Bronchial epithelial cell (primary cell): ENCODE measurements at places on chromosomes 3 and 15.

DNA sequence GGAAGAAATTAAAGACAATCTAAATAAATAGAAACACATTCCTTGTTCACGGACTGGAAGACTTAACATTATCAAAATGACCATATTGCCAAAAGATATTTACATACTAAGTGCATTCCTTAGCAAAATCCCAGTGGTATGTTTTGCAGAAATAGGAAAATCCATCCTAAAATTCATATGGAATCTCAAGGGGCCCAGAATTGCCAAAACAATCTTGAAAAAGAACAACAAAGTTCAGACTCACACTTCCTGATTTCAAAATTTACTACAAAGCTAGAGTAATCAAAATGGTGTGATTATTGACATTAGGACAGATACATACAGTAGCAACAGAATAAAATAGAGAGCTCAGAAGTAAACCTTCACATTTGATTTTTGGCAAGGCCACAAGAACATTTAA lies 515.5 kb downstream of the OCA2 start:
- no peak for DNase-seq

- peak; percentile 95 for DNase-seq
These were observed 45.4 kb downstream of the BTD start for GRCh38 chr3:15646851-15647511.

- DNase-seq = no peak
These were observed 770.4 kb upstream of the ARPP21 start for GRCh38 chr3:34868935-34869334.

DNA sequence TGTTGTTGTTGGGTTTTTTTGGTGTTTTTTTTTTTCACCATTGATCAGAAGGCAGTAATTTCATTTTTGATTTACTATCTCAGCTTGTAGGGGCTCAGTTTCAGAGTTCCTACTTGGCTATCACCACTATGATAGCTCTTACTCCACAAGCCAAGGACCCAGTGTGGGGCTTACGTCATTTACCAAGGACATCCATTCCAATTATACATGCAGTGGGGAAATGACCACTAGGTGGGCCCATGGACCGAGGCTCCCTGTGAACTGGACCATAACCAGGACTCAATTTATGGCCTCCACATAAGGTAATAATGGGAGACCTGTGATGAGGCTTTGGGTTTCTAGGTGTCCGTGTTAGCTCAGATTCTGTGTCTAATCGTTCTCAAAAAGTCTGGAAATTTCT lies 67.5 kb upstream of the CACNA1D start:
- DNase-seq = no peak

- DNase-seq = no peak
These were observed 314.9 kb upstream of the NECTIN3 start for GRCh38 chr3:110756705-110757104.

- no peak for DNase-seq
These were observed 422.1 kb upstream of the TGFBR2 start for GRCh38 chr3:30184091-30184810.

GRCh38 chr3:149085828-149086231 lies 503 bp downstream of the HLTF start:
- peak; percentile 29 for DNase-seq

DNA sequence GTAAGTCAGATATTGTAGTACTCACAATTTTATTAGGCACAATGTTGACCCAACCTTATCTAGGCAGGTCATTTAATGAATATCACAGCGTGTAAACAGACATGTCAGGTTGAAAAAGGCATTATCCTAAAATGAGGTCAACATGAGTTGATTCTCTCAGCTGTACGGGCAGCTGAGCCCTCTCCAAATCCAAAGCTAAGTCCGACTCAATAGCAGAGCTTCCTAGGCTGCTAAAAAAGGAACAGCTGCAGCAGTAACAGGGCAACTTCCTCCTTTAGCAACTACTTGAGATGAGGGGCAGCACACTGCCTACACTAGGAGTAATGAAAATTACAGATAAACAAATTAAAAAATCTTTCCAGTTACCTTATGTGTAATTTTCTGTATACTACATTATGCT lies 189.2 kb downstream of the CADM2 start:
- DNase-seq = no peak

GRCh38 chr15:85019815-85020590 lies 38.3 kb downstream of the PDE8A start:
- peak; percentile 58 for DNase-seq

DNA sequence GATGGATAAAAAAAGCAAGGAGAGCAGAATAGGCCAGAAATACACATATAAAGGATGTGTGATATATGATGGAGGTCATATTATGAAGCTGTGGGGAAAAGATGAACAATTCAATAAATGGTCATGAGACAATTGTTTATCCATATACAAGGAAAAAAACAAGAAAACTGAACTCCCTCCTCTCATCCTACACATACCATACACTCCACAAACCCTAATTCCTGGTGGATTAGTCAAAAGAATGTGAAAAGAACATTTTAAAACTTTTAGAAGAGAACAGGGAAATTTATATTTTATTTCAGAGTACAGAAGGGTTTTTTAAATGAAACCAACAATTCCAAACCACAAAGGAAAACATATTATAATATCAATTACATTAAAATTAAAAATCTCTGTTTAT lies 34.5 kb upstream of the NR2E3 start:
- no peak for DNase-seq

DNA sequence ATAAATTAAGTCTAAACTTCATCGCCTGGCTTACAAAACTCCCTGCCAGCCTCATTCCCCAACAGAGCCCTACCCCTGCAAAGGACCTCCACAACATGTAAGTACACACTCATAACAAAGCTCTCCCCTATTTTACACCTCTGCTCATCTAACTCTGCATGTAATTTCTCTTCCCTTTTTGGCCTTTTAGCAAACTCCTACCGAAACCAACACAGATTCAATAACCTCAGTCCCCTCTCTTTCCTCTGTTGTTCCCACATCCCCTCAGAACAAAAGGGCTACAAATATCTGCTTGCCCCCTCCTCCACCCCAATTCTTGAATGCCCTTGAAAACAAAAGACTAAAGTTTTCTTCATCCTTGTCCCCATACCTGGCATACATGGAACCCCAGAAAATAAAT lies 662 bp downstream of the UBL7 start:
- peak; percentile 8 for DNase-seq

DNA sequence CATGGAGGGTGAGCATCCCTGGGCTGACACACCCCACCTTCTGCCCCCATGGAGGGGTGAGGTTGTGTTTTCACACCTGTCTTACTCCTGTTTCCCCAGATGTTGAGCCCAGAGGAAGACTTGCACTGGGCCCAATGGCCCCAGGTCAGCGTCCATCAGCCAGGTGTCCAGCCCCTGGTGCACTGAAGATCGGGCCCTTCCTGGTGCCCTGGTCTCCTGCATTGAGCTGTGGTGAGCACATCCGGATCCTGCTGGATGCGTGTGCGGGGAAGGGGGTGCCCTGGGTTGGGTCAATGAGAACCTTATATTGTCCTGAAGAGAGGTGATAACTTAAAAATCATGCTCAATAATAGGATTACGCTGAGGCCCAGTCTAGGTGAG lies 227.3 kb downstream of the SNRPN start:
- no peak for DNase-seq

GRCh38 chr3:169662843-169663160 lies 710 bp downstream of the MECOM start:
- DNase-seq = no peak

- DNase-seq = no peak
These were observed 316.2 kb upstream of the UMPS start for GRCh38 chr3:124413989-124414598.

DNA sequence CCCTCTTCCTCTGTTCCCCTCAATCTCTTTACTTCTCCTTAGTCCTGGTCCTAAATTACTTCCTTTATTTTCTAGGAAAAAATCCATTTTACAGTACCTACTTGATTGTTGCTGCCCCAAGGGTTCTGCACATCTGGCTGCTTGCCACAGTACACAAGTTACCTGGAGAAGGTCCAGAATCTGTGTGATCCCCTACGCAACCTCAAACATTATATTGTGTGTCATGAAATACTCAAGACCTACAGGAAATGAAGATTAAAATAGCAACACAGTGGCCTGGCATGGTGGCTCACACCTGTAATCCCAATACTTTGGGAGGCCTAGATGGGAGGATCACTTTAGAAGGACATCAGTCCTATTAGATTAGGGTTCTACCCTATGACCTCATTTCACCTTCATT lies 48.7 kb downstream of the PRKAR2A start:
- peak; percentile 79 for DNase-seq

DNA sequence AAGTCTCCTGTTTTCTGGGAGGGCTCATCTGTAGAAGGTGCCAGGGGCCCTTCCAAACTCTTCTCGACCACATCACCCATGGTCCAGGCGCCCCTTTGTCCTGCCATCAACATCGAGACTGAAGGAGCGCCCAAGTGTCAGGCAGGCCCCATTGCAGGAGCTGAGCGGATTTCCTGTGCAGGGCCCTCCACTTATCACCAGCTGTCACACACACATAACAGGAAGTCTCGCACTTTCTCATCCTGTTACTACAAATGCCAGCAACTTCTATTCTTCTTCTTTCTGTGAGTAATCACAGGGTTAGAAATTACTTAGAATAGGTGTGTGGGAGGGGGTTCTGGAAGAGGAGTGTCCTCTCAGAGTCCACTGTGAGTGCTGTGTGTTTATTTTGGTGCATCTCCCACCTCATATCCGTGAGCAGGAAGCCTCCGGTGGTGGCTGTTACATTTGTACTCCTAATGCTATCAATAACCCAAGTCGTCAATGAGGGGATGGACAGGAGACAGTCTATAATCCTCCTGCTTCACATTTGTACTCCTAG lies at the start of gene KLHL6:
KLHL6 (minus strand) TSS at position 166 of the 541 bp plus-strand sequence; CDS start at position 113, 53 bp downstream.
- DNase-seq = no peak

DNA sequence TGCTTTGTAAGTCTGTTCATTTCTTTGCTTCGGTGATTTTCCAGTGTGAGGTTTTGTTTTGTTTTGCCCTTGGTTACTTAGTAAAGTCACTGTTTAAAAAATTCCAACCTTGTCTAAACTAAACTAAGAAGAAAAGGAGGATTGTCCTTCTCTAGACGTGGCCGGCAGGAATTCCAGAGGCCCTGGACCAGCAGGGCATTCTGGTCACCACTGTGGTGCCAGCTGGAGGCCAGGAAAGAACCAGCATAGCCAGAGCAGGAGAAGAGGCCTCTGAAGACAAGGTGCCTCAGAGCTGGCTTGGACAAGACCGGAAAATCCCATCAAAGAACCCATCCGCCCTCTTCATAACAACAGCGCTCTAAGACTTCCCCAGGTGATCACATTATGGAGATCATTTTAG lies 8.2 kb downstream of the PLOD2 start:
- no peak for DNase-seq

GRCh38 chr15:96058103-96058851 lies 272.2 kb upstream of the NR2F2 start:
- peak; percentile 23 for DNase-seq

DNA sequence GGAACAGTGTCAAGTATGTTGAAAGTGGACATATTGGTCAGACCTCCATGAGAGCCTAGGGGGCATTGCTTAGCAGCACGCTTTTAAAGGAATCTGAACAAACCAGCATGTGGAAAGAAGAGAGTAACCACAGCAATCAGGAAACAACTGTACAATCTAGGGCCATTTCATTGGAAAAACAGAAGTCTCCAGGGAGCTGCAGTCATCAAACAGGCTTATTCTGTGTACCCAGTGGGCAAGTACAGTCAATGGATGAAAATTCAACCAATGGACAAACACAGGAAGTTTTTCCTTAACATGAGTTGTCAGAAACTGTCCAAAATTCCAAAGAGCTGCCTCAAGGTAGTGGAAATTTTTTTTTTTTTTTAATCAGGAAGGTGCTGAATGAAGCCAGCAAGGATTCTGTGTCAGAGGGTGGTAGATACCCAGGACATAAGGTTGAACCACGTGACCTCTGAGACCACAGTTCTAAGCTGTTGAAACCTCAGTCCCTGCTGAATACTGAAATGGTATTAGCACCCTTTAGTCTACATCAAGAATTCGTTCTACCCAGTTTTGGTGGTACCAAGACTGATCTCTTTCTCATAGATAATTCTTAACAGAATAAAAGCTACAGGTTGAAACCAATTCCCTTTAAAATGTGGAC lies 4.4 kb upstream of the DLG1 start:
- peak; percentile 89 for DNase-seq

- peak; percentile 15 for DNase-seq
These were observed 27.0 kb downstream of the KATNBL1 start for GRCh38 chr15:34182942-34183341.

GRCh38 chr3:39907981-39908380 lies 98.6 kb downstream of the MYRIP start:
- DNase-seq = no peak

DNA sequence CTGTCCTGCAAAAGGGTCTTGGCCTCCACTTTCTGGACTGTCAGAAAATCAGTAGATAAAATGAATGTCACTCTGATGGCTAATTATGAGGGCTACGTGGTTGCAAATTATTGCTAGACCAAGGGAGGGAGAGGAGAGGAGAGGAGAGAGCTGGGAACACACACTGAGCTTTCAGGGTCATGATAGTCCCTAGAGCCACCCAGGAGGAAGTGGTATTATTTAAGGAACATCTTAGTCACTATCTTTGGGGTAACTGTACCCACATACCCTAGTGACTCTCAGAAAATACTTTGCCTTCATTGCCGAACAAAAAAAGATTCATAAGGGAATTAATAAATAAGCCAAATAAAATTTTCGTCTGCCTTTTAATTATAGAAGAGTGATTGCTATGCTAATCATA lies 642.3 kb upstream of the CFAP20DC start:
- no peak for DNase-seq

DNA sequence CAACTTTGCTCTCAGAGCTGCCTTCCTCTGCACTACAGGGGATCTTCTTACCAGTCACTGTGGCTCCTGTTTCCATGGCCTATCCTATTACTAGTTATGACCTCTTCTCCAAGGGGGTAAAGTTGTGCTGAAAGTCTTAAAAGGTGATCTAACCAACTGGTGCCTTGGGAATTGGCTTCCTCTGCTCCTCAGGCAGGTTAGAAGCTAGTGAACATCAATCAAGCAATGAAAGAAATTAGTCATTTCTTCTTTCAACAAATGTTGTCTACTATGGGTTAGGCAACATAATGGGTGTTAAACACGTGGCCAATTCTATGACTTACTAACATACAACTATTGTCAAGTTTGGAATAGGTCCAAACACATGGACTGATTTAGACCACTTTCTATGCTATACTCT lies 571.4 kb upstream of the NAALADL2 start:
- no peak for DNase-seq

- no peak for DNase-seq
These were observed 39.1 kb upstream of the LRTM1 start for GRCh38 chr3:54966979-54967378.

- no peak for DNase-seq
These were observed 2.1 kb upstream of the PTPRG start for GRCh38 chr3:61559136-61559731.

- DNase-seq = no peak
These were observed 226.1 kb downstream of the TLE3 start for GRCh38 chr15:69871511-69872134.

- DNase-seq = no peak
These were observed 10.3 kb downstream of the RASGRP1 start for GRCh38 chr15:38554354-38554753.

GRCh38 chr3:60178931-60179653 lies 1072.2 kb downstream of the FHIT start:
- no peak for DNase-seq

- DNase-seq = peak; percentile 89
These were observed 107.4 kb downstream of the P2RY1 start for GRCh38 chr3:152942366-152942765.

- DNase-seq = no peak
These were observed 212.5 kb downstream of the CADPS start for GRCh38 chr3:62662677-62663076.

GRCh38 chr3:116757315-116757714 lies 47.7 kb downstream of the TUSC7 start:
- no peak for DNase-seq

GRCh38 chr3:172836390-172836997 lies 86.0 kb downstream of the ECT2 start:
- DNase-seq = peak; percentile 48
